ENCODE measurements at places on chromosomes 12 and 14. TPM values are rescaled to one million over a fixed set of nuclear protein-coding genes. Genes with fewer than 3 reads are reported as not detected.

Gene ABHD4
- 33.5 TPM for total RNA-seq

Gene CD27
- not detected for total RNA-seq

Gene NYNRIN
- 23.1 TPM for total RNA-seq

Gene HOXC9
- total RNA-seq: 1.2 TPM

Gene STON2
- total RNA-seq: 54.0 TPM

Gene MIP
- not detected for total RNA-seq

Gene PRKAB1
- total RNA-seq: 41.2 TPM

Gene AKAP3
- 2.8 TPM for total RNA-seq

Gene SLCO1B1
- total RNA-seq: not detected

Gene TMPO
- total RNA-seq: 80.6 TPM

Gene GDF3
- total RNA-seq: not detected

Gene SYCP3
- not detected for total RNA-seq

Gene KITLG
- total RNA-seq: 13.2 TPM

Gene RALGAPA1
- total RNA-seq: 101 TPM

Gene ADCY6
- 65.0 TPM for total RNA-seq

Gene DHRS7
- total RNA-seq: 34.8 TPM

Gene FSCB
- total RNA-seq: not detected

Gene FOXA1
- not detected for total RNA-seq

Gene C12orf54
- not detected for total RNA-seq

Gene SSPN
- total RNA-seq: 56.3 TPM

Gene KRT78
- total RNA-seq: not detected

Gene LPAR5
- 0.21 TPM for total RNA-seq

Gene LRTM2
- not detected for total RNA-seq
